Fibroblast of skin of left quadriceps (primary cell): ENCODE measurements at places on chromosomes 1 and 21.

DNA sequence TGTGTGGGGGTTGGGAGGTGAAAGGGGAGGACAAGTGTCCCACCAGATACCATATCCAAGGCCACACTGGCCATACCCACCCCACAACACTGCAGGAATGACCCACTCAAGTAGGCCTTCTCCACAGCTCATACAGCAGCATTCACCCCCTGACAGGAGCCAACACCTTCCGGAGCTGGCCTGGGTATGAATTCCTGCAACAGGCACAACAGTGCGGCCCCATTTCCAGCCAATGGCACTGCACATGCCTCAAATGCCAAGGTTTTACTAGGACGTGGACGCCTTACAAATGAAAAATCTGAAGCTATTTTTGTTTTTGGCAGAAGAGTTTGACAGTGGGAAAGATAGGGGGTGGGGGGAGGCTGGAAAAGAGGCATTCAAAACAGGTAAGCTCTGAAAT, 2.0 kb downstream of the KCND3 start:
- DNase-seq: no peak

DNA sequence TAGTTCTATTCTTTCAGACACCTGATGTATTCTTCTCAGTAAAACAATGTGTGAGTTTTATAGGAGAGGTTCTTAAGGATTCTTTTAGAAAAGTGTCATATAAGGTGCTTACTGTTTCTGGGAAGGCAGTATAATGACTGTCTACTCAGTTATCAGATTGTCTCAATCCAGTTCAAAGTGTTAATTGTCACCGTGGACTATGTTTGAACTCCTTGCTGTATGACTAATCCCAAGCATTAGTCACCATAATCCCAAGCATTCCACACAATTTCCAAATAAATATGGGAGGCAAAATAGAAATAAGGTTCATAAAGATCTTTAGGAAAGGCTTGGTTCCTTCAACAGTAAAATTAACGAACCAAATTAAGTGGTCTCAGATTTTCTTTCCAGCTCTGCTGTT, 342.1 kb upstream of the NR5A2 start:
- DNase-seq: peak; percentile 45

DNA sequence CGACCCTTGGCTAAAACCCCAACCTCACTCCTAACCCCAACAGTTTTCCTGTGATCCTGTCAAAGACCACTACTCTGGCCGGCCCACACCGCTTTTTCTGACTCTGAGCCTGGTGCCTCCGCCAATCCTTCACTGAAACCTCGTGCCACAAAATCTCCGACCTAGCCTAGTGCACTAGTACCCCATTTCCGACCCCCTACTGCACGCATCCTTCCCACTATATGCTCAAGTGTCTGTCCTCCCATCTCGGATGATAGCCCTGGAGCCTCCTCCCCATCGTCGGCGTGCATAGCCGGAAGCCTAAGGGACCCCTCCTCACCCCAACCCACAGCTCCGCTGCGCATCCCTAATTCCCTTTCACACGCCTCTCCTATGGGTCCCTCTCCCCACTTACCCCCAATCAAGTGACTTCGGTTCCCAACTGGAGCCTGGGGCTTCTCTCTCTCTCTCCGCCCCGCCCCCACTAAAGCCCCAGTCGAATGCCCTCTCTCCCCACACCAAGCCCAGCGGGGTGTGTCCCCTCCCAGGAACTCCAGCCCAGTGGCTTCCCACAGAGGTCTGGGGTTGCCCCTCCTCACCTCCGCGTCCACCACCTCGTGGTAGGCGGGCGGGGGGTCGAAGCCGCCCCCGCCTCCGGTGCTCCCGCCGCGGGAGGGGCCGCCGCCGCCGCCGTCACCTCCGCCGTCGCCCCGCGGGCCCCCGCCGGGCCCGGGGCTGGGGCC, 791 bp downstream of the USP24 start:
- DNase-seq: no peak

DNA sequence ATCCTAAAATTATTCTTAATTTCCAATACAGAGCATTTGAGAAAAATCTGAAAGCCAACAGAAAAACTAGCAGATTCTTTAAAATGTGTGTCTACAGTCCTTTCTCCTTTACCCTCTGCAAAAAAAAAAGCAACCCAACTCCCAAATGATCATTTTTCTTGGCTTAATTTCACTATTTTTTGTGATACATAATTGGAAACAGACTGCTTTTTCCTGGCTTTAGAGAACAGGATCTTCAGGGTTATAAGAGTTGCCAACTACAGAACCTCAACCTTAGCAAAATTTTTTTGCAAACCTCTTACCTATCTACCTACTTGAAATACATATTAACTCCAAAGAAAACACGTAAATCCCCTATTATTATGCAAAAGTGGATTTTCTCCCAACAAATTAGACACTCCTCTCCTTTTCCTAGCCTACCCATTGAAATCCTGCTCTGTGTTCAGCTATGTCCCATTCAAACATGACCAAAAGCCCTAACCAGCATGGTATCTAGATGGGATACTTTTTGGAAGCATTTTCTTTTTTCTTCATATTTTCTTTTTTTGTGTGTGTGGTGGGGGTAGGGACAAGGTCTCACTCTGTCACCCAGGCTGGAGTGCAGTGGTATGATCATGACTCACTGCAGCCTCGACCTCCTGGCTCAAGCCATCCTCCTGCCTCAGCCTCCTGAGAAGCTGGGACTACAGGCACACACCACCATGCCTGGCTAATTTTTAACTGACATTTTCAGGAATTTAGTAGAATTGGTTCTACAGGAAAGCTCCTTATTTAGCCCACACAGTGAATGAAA, 9.0 kb downstream of the TGFBR3 start:
- no peak for DNase-seq

- DNase-seq: no peak
Measured at GRCh38 chr1:5342172-5342571, 650.1 kb downstream of the NPHP4 start.

GRCh38 chr1:107953556-107953955, 11.4 kb downstream of the VAV3 start:
- no peak for DNase-seq

GRCh38 chr21:41777951-41778815, 11.3 kb upstream of the RIPK4 start:
- peak; percentile 74 for DNase-seq

GRCh38 chr1:3610527-3611169, 660 bp downstream of the MEGF6 start:
- DNase-seq: peak; percentile 44

- DNase-seq: no peak
Measured at GRCh38 chr1:10299151-10299550, 88.8 kb downstream of the KIF1B start.

GRCh38 chr1:245829194-245829593, 674.4 kb downstream of the KIF26B start:
- no peak for DNase-seq

DNA sequence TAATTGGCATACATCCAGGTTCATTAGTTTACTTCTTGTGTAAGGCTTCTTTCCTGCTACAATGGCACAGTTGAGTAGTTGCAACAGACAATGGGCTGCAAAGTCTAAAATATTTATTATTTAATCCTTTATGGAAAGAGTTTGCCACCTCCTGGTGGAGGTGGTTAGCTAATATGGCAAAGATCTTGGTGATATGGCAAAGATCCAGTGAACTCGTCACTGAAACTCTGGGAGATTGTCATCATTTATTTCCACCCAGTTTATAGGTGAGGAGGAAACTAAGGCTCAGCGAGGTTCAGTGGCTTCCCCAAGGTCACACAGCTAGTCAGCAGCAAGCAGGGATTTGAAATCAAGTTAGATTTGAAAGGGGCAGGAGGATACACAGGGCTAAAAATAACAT, 16.1 kb upstream of the IFFO2 start:
- no peak for DNase-seq

DNA sequence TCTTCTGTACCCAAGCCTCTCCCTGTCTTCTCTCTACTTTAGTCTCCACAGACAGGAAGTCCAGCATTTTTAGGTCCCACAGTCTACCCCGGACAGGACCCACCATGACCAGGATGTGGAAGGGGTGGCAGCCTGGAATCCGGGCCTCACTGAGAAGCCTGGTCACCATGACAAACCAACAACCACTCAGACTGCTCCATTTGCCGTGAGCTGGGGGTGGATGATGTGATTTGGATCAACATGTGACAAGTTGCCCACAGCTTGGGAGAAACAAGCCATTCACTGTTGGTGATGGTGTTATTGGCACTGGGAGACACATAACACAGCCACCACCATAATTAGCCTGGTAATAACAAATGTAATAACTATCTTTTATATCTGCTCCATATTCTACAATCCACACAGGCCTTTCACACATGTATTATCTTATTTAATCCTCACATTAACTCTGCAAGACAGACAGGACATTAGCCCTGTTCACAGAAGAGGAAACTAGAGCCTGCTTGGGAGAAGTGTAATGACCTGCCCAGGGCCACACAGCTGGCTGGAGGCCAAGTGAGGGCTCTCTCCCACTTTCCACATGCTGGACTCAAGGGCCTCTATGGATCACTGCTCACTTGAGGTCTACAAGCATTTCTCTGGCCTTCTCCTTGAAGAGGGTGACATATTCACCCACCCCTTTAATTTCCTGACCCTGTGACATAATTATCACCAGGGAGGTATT, 22.9 kb downstream of the MEF2D start:
- no peak for DNase-seq

GRCh38 chr1:38858833-38859560, 575 bp downstream of the RRAGC start:
- no peak for DNase-seq

- no peak for DNase-seq
Measured at GRCh38 chr1:59561796-59562195, 253.0 kb upstream of the HOOK1 start.

DNA sequence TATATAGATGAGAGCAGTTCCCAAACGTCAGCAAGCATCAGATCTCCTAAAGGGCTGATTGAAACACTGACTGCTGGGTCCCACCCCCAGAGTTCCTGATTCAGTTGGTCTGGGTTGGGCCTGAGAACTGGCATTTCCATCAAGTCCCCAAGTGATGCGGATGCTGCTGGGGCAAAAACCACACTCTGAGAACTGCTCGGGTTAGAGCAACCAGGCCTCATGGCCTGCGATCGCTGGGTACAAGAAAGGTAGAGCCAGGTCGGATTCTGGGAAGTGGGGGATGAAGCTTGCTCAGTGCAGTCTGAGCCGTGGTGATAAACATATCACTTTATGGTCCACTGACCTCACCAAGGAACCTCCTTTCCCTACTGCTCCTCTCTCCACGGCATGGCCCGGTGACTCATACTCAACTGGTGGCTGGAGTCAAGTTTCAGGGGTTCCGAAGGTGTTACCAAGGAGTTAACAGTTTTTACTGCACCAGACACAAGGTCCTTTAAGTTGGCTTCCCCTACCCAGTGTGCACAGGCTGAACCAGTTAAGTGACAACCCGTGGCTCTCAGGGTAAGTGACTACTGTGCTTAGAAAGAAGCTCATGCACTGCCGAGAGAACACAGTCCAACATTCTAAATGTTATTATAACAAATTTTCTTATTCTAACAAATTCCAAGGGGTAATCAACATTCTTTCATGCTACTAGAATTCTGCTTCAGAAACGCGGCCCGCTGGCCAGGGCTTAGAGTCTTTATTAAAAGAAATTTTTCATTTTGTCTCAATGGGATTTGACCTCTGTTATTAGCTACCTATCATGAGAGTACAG, 153.5 kb downstream of the TGFBR3 start:
- DNase-seq: no peak

DNA sequence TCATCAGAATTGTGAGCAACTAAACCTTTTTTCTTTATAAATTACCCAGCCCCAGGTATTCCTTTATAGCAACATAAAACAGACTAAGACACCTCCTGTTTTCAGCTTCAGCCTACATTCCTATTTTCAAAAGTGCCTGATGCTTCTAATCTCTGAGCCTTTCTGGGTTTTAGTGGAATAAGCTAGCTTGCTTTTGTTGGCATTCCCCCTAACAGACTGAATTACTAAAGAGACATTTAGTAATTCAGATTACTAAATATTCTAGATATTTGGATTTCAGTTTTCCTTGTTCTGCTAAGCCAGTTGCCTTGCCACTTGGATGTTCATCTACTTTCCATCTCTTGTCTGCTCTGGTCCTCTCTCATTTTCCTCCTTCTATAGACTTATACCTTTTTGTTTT, 10.5 kb upstream of the GNG12 start:
- DNase-seq: no peak

- no peak for DNase-seq
Measured at GRCh38 chr1:65741993-65742392, 50.7 kb upstream of the PDE4B start.

GRCh38 chr1:107328087-107328486, 187.2 kb downstream of the NTNG1 start:
- no peak for DNase-seq

GRCh38 chr1:41386196-41386663, 25.0 kb downstream of the FOXO6 start:
- no peak for DNase-seq

DNA sequence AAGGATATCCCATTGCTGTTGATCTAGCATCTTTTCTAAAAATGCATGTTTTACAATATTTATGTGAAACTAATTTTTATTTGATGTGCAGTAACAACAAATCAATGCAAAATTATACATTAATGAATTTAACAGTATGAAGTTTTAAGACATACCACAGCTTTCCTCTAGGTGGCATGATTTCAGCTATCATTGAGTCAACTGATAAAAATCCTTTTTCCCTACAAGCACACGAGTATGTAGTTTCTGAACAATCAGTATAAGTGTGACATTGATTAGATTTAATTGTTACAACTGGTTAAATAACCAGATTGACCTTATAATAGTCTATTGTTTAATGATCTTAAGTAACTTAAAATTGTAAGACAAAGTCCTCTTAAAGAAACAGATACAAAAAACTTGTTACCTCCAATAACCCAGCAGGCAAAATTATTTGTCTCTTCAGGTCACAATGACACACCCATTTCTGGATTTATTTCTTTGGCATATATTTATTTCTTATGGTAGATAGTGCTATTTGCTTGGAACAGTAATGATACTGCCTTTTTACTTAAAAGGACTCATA, 5.8 kb upstream of the TGFB2 start:
- no peak for DNase-seq

DNA sequence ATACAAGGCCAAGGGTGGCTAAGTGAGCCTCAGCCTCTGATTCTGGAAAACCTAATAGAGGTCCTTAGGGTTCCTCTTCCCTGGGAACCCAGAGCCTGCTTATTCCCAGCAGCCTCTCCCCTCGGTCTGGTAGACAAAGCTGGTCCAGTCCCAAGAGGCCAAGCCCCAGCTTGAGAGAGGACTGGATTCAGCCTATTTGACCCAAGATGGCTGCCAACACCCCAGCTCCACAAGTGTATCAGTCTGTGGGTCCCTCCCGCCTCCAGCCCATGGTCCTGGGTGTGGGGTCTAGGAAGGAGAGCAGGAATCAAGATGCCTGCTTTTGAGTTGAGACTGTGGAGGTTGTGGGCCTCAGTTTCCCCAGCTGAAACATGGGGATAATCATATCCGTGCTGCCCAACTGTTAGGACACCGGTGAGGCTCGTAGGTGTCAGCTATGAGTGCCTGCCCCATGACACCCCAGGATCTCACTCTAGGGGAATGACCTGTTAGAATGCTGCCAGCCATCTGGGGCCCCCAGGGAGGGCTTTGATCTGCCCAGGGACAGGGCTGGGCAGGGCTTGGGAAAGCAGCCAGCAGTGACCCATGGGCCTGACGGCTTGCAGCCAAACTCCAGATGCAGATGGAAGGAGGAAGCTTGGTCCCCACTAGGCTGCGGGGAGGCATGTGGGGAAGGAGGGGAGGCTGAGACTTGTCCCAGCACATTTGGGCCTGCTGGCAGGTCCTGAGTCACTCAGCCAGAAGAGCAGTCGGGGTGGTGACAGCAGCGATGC, 45.4 kb downstream of the NUAK2 start:
- no peak for DNase-seq

GRCh38 chr1:27357281-27358037, 9.3 kb downstream of the MAP3K6 start:
- no peak for DNase-seq

GRCh38 chr21:32102426-32102825, 176.4 kb downstream of the MIS18A start:
- peak; percentile 60 for DNase-seq

- no peak for DNase-seq
Measured at GRCh38 chr1:41371630-41372599, 10.7 kb downstream of the FOXO6 start.
